ENCODE measurements at places on chromosomes 7 and 10. TPM values are rescaled to one million over a fixed set of nuclear protein-coding genes. Genes with fewer than 3 reads are reported as not detected.

- no peak for DNase-seq
Observed at GRCh38 chr10:128981251-128981650, 485.8 kb upstream of the MGMT start.

DNA sequence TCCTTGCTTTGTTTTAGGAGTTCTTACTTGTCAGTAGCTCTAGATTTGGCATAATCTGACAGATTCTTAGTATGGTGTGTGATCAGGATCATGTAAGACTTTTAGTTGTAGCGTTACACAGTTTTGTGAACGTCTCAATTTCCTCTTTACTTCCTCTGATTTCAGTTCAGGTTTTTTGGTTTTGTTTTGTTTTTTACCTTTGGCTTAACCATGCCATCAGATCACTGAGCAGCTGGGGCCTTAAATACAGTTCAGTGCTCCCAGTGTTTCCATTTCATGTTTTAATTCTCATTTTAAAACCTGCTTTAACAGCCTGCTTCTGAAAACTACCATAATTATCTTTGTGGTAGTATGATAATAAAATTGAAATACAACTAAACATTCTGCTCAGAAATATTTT, 27.2 kb upstream of the ARMS2 start:
- no peak for DNase-seq

GRCh38 chr10:105953056-105953455, 1211.5 kb downstream of the SORCS1 start:
- no peak for DNase-seq

DNA sequence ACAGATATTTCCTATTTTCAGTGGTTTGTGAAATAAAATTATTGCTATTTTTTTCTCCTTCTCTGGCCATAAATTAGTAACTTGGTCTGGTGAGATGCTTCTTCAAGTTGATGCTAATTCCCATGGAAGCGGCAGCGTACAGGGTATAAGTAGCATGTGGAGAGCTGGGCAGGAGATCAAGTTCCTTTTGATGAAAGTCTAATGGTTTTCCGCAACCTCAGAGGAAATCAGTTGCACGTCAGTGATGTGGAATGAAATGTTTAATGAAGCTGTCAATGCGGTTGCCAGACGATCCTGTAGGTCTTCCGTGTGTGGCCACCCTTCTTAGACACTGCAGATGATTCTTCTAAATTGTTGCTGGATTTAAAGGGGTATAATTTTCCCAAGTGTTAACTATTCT, 236.4 kb upstream of the GRM3 start:
- no peak for DNase-seq

DNA sequence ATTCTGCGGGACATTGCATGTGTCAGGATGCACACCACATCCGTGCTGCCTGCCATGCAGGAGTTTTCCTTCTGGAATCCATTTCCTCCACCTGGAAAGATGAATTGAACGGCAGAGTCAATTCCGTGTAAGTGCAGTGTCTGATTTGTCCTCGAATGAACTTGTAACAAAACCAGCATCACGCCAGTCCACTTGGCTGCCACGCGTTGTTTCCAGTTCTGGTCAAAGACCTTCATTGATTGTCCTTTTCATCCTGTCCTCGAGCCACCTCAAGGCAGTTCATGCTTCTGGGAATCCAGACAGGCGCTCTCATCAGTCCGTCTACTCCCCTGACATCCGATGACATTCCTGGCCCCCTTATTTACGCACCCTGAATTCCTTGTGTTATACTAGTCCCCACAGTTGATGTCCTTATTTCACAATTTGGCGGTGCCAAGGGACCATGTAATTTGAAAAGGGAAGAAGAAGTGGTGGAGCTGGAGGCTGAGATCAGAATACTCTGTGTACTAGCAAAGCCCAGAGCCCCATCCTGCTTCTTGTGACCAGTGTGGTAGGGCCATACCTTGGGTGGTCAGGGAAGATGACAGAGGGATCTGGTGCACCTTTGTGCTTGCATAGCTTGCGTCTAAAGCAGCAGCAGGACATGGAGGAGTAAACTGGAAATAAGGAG, 502.2 kb downstream of the PLXNA4 start:
- peak; percentile 55 for DNase-seq

- DNase-seq: no peak
Observed at GRCh38 chr10:62437696-62438095, 63.5 kb downstream of the ZNF365 start.

GRCh38 chr10:78890506-78890905, 178.3 kb upstream of the ZMIZ1 start:
- no peak for DNase-seq

DNA sequence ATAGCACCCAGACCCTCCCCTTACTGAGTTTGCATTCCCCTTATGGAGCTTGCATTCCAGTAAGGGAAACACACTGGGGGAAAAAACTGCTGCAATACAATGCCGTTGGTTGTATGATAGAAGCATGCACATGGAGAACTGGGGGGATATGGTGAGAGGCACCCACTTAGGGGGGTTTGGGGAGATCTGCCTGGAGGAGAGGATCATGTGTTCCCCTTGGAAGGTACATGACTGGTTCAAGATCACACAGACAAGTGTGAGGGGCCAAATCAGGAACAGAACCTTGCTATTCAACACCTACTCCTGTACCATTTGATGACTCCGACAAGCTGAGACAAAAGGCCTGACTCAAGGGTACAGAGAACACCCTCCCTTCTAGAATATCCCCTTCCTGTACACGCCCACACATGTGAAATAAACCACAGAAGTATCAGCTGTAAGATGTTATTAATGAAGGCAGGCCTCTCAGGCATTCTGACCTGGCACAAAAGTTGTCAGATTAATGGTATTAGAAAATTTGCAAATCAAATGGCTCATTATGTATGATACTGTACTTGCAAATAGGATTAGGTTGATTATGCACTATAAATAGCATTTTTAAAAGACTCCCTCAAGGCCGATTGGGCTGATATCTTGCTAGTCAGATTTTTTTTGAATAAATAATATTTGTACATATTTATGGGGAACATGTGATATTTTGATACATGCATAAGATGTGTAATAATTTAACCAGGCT, 122.2 kb downstream of the NPY start:
- DNase-seq: no peak

- no peak for DNase-seq
Observed at GRCh38 chr7:29488977-29489376, 74.7 kb upstream of the PRR15 start.

The CALML5 gene
- polyA plus RNA-seq: not detected

The PPIF gene
- polyA plus RNA-seq: 193 TPM

The ACSL5 gene
- polyA plus RNA-seq: 4.0 TPM

The SEMA3A gene
- polyA plus RNA-seq: 0.30 TPM
